ENCODE measurements at places on chromosomes 12 and 14.
A peak's percentile ranks its signal among the peaks of the same experiment; 100 is the strongest.

DNA sequence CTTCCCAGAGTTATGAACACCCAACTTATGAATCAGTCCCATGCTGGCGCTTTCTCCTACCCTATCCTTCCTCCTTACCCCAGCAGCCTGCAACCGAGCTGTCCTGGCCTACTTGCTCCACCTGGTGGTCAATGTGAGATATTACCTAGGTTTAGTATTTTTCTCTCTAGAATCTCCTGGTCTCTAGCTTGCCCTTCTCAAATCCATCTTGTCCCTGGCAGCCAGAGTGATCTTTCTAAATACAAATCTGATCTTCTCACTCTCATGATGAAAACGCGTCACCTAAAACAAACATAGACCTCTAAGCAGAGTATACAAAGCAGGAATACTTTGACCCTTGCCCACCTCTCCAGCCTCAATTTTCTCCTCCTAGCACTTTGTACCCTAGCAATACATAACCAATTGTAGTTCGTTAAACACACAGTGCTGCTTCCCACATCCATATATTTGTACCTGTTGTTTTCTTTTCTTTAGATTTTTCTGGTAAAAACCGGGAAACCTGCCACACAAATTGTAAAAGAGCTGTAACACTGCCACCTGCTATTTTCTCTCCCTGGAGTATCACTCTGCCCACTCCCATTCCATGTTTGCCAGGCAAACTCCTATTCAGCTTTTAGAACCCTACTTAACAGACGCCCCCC is 20.0 kb upstream of the TCP11L2 start:
- H3K36me3 ChIP-seq = no peaks in the 10 kb centered on the region
- no peak overlapping the region for H3K27ac ChIP-seq
- peak; percentile 18 for DNase-seq

DNA sequence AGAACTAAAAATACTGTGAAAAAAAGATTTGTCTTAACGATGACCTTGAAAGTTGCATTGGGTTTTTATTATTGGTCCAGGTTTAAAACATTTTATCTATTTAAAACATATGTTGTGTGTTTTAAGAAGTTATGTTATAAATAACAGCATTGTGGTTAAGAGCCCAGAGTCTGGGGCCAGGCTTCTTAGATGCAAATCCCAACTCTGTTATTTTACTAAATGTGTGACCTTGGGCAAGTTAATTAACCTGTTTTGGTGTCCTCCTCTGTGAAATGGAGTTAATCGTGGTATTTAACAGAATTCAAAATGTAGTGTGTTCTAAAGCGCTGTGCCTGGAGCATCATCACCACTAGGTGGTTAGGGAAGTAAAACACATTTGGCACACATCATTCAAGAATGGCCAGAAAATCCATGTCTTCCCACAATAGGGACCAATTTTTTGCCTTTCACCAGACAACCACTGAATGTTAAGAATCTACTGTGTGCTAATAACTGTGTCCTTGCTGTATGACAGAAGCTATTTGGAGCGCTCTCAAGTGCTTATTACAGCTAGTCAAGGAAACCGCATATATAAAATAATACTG is 133.3 kb downstream of the MON2 start:
- peaks cover 18% of the 10 kb centered on the region for H3K4me1 ChIP-seq
- H3K4me3 ChIP-seq = no peak overlapping the region
- no peak for DNase-seq
- no peak overlapping the region for H3K27ac ChIP-seq

DNA sequence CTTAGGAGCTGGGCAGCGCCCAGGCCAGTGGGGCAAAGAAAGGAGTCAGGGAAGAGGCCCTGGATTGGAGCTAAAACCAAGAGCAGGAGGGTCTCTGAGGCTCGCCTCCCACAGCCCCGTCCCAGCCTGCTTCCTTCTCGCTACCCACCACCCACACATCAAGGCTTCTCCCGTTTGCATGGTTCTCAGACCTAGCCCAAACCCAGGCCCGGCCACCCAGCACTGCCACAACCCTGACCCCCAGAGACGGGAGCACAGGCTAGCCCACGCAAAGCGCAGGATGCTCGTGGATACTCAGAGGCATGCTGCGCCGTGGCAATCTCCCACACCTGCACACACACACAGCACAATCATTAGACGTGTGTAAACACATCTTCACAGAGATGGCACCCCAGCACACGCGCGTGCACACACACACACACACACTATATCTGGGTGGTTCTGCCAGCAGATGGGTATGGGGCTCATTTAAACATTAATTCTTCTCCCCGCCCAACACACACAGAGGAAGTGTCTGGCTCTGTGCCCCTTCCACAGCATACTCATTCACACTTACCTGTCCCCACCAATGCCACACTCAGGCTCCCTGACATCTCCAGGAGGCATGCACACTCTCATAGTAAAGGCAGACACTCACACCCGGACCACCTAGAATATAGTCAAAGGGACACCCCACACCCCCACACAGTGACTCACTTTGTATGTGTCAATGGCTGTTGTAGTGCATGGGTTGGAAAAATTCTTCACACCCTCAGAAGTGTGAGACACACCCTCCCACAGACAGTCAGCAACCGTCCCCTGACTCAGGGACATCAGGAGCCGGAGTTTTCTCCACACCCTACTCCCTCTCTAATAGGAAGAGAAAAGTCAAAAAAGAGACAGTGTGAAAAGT is 1.1 kb downstream of the CARMIL3 start:
- no peaks in the 10 kb centered on the region for H3K36me3 ChIP-seq
- no peak overlapping the region for H3K27ac ChIP-seq
- peak overlapping the region; percentile 62 for H3K4me3 ChIP-seq
- no peaks in the 10 kb centered on the region for H3K27me3 ChIP-seq
- H3K4me1 ChIP-seq = peaks cover 26% of the 10 kb centered on the region

- DNase-seq = no peak
- no peak overlapping the region for H3K27ac ChIP-seq
- peaks cover 55% of the 10 kb centered on the region for H3K4me1 ChIP-seq
- H3K4me3 ChIP-seq = no peak overlapping the region
- no peaks in the 10 kb centered on the region for H3K27me3 ChIP-seq
Measured at GRCh38 chr14:69619012-69619411, 7.6 kb downstream of the SUSD6 start.

DNA sequence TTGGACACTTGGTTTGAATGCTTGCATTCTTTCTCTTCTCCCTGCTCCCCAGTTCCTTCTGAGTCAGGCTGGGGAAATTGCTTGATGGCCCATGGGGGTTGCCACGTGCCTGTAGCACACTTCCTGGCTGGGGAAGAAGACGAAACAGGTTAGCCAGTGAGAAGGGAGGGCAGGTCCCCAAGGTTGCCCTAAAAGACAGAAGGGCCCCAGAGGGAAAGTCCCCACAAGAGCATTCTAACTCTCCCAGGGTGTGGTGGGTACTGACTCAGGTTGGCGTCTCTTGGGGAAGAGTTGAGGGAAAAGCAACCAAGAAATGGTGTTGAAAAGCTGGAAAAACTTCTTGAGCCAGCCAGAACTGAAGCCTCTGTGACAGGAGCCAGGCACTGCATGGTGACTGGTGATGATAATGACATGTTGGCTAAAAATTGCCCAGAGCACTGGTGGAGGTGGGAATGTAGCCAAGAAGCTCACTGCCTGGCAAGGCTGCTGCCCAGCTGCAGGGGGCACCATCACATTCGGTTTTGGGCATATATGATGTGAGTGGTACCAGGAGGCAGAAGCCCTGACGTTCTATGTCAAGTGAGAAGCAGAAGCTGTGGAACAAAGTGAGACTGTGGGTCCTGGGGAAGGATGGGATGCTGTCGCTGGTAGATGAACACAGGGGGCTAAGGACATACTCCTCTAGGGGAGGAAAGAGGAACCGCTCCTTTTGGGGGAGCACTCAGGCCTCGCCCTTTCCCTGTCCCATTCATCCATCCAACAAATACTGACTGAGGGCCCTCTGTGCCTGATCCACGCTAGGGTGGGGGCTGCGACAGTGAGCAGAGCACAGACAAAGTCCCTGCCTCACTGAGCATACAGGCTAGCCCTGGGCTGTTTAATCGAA is 8.1 kb upstream of the RABGGTA start:
- H3K4me3 ChIP-seq = no peak overlapping the region
- DNase-seq = peak; percentile 17
- H3K4me1 ChIP-seq = no peaks in the 10 kb centered on the region
- no peaks in the 10 kb centered on the region for H3K27me3 ChIP-seq

DNA sequence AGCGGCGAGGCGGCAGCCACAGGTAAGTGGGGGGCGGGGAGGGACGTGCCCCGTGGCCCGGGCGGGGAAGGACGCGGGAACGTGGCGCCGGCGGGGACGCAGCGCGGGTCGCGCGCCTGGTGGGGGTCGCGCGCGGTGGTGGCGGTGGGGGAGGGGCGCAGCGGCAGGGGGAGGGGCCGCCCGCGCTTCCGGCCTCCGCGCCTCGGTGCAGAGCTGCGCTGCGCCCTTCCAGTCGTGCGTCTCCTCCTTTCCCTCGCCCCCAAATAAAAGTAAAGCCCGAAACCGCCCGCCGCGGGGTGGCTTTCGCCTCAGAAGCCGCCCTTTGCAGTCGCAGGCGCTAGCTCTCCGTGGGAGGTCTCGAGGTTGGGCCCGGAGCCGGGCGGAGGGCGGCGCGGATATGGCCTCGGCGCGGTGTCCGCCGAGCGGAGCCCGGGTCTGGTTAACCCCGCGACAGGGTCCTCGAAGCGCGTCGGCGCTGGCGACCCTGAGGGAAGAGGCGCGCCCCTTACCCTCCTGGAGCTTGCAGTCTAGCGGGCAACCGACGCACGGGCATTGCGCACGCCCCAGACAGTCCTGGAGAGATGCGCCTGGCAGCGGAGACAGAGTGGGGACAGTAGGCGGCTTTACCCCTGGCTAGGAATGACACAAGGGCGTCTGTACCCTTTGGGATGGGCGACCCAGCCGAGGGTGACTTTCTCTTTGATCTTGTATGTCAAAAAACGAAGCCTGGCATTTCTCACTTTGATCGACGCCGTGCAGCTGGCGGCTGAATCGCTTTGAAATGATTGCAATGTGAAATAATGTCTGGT is 589 bp downstream of the ATF1 start:
- H3K27ac ChIP-seq = peak overlapping the region; percentile 97
- peaks cover 33% of the 10 kb centered on the region for H3K4me1 ChIP-seq
- H3K4me3 ChIP-seq = peak overlapping the region; percentile 73
- H3K27me3 ChIP-seq = no peaks in the 10 kb centered on the region
- peak; percentile 81 for DNase-seq
- peaks cover 5% of the 10 kb centered on the region for H3K36me3 ChIP-seq

GRCh38 chr12:4134448-4135263 is 138.9 kb upstream of the CCND2 start:
- H3K36me3 ChIP-seq = no peaks in the 10 kb centered on the region
- no peak overlapping the region for H3K4me3 ChIP-seq
- H3K4me1 ChIP-seq = peaks cover 9% of the 10 kb centered on the region
- peaks cover 19% of the 10 kb centered on the region for H3K27me3 ChIP-seq
- DNase-seq = no peak

GRCh38 chr12:56017181-56017580 is 3.7 kb upstream of the IKZF4 start:
- H3K4me3 ChIP-seq = no peak overlapping the region
- peaks cover 29% of the 10 kb centered on the region for H3K4me1 ChIP-seq
- DNase-seq = no peak

- no peaks in the 10 kb centered on the region for H3K4me1 ChIP-seq
- H3K4me3 ChIP-seq = no peak overlapping the region
- H3K27ac ChIP-seq = no peak overlapping the region
- DNase-seq = no peak
- H3K36me3 ChIP-seq = no peaks in the 10 kb centered on the region
- peaks cover 8% of the 10 kb centered on the region for H3K27me3 ChIP-seq
Measured at GRCh38 chr14:64561631-64562030, 11.9 kb downstream of the PPP1R36 start.

DNA sequence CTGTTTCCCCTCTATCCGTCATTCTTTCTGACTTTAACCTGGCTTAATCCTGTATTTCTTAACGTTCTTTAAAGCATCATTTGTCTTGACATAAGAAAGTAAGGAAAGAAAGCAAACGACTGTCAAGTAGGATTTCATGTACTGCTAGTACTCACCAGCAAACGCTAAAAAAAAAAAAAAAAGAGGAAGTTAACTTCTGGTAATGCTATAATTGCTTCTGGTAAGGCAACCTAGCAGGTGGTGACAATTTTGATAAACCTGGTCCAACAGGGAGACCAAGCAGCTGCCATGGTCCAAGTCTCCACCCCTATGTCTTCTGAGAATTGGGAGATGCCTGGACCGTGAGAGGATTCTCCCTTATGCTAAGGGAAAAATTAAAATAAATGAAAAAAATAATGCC is 306.6 kb downstream of the DAD1 start:
- H3K4me3 ChIP-seq = no peak overlapping the region
- H3K4me1 ChIP-seq = peaks cover 20% of the 10 kb centered on the region
- H3K27ac ChIP-seq = no peak overlapping the region
- no peaks in the 10 kb centered on the region for H3K36me3 ChIP-seq
- H3K27me3 ChIP-seq = no peaks in the 10 kb centered on the region
- DNase-seq = no peak

DNA sequence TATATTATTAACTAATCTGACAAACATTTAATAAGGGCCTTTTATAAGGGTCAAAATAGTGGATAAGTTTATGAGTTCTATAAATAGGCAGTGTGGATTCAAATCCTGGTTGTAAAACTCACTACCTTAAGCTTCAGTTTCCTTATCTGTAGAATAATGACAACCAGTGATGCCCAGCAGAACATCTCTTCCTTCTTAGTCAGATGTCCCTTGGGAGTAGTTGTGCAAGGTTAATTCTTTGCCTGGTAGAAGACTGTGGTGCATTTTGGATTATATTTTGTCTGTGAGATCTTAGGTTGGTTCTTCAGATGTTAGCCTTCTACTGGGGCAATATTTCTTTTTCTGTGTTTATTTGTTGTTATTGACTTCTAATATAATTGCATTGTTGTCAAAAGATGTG is 59.5 kb downstream of the ARID2 start:
- DNase-seq = no peak
- no peaks in the 10 kb centered on the region for H3K4me1 ChIP-seq
- H3K36me3 ChIP-seq = peaks cover 6% of the 10 kb centered on the region

- H3K27me3 ChIP-seq = no peaks in the 10 kb centered on the region
- H3K4me3 ChIP-seq = no peak overlapping the region
- H3K36me3 ChIP-seq = no peaks in the 10 kb centered on the region
- H3K4me1 ChIP-seq = no peaks in the 10 kb centered on the region
- no peak for DNase-seq
- H3K27ac ChIP-seq = no peak overlapping the region
Measured at GRCh38 chr12:18446061-18446644, 184.8 kb downstream of the PIK3C2G start.

All from DND-41 (cell line).